ENCODE measurements at places on chromosomes 2 and 18. TPM values are rescaled to one million over a fixed set of nuclear protein-coding genes. Genes with fewer than 3 reads are reported as not detected.

The REG1A gene
- total RNA-seq, result not detected

The PPIG gene
- 79.3 TPM for total RNA-seq

The PLB1 gene
- total RNA-seq, result 3.8 TPM

The DOK6 gene
- total RNA-seq, result 0.26 TPM

The CCDC68 gene
- total RNA-seq, result 26.3 TPM

The COL5A2 gene
- 36.1 TPM for total RNA-seq

- no peak overlapping the region for H3K4me3 ChIP-seq
- DNase-seq, result no peak
- H3K4me1 ChIP-seq, result no peaks in the 10 kb centered on the region
- H3K27me3 ChIP-seq, result no peaks in the 10 kb centered on the region
- no peaks in the 10 kb centered on the region for H3K36me3 ChIP-seq
- H3K27ac ChIP-seq, result no peak overlapping the region
Measured at GRCh38 chr2:79569048-79569447, 56.2 kb downstream of the CTNNA2 start.

DNA sequence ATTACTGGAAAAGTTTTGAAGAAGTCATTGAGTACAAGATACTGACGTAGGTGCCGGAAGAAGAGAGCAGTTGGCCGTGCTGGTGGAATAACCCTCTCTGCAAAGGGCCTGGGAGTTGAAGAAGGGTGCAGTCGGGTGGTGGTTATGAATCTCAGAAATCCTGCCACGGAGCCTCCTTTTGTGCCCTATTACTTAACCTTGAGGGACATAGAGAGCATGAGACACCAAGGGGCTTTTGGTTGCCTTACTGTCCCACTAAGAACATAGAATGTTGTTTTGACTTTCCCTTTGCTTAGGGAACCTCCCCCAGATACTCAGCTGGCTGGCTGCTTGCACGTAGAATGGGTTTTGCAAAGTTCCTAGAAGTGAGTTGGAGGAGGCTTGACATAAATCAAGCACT, 1.3 kb upstream of the CD28 start:
- H3K36me3 ChIP-seq, result no peaks in the 10 kb centered on the region
- no peak overlapping the region for H3K27ac ChIP-seq
- H3K27me3 ChIP-seq, result no peaks in the 10 kb centered on the region
- no peak overlapping the region for H3K4me3 ChIP-seq
- DNase-seq, result no peak

DNA sequence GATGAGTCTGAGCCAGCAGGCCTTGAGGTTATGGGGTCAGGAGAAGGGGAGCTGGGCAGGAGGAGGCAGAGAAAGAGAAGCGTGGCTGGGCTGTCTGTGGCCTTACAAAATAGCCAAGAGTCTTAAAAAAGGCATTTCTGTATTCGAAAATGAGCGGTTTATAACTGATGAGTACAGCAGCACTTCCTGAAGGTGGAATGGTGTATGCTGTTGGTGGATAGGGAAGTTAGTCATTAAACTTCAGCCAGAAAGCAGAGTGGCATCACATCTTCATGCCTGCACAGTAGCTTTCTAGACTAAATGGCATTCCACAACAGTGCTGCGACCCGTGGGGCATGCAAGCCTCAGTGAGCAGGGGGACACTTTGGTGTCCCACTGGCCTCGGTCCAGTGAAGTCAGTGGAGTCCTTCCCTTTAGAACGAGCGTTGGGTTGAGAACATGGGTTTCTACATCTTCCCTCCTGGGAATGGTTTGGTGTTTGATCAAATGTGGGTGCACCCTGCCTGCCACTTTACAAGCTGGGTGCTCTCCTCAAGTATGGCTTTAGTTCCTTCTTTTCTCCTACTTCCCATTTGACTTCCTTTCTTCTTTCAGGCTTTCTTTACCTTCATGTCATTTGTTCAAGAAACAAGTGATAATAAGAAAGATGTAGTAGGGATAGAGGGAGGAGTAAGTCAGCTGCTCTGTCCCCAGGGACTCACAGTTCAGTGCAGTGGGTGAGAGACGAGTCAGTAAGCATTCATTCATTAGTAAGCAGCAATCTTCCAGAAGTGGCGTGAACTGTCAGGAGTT, 96.3 kb downstream of the ARMC9 start:
- H3K36me3 ChIP-seq, result no peaks in the 10 kb centered on the region
- H3K4me3 ChIP-seq, result no peak overlapping the region
- no peaks in the 10 kb centered on the region for H3K4me1 ChIP-seq
- no peaks in the 10 kb centered on the region for H3K27me3 ChIP-seq
- no peak overlapping the region for H3K27ac ChIP-seq

DNA sequence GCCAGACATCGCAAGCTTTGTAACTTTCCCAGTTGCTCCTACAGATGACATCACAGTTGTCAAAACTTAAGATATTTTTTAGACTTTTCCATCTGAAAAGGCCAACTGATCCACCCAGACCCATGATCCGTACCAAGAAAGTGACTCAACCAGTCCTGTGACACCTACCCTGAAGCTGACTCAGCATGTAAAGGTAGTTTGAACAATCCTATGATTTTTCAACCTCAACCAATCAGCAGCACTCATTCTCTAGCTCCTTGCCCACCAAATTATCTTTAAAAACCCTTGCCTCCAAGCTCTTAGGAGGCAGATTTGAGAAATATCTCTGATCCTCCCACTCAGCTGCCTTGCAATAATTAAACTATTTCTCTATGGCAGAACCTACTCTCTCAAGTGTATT, 1686.7 kb upstream of the LRRTM1 start:
- no peak overlapping the region for H3K4me3 ChIP-seq
- no peak overlapping the region for H3K27ac ChIP-seq
- no peaks in the 10 kb centered on the region for H3K27me3 ChIP-seq
